Activated CD4-positive, alpha-beta T cell treated with anti-CD3 and anti-CD28 coated beads, Interleukin-2, amount 50 U/mL, for 4 hours (primary cell): ENCODE measurements at places on chromosomes 3 and 15.

DNA sequence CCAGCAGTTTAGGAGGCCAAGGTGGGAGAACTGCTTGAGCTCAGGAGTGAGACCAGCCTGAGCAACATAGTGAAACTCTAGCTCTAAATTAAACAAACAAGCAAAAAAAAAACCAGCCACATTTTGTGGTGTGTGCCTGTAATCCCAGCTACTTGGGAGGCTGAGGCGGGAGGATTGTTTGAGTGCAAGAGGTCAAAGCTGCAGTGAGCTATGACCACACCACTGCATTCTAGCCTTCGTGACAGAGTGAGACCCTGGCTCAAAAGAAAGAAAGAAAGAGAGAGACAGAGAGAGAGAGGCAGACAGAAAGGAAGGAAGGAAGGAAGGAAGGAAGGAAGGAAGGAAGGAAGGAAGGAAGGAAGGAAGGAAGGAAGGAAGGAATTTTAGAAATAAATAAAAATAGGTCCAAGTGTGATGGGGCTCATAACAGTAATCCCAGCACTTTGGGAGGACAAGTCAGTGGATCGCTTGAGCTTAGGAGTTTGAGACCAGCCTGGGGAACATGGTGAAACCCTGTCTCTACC is 38.7 kb upstream of the LRIG1 start:
- no peak for DNase-seq

- no peak for DNase-seq
These were observed 18.2 kb downstream of the DNAJB8 start for GRCh38 chr3:128448491-128448890.

- no peak for DNase-seq
These were observed 136.0 kb upstream of the DAZL start for GRCh38 chr3:16741103-16741758.

DNA sequence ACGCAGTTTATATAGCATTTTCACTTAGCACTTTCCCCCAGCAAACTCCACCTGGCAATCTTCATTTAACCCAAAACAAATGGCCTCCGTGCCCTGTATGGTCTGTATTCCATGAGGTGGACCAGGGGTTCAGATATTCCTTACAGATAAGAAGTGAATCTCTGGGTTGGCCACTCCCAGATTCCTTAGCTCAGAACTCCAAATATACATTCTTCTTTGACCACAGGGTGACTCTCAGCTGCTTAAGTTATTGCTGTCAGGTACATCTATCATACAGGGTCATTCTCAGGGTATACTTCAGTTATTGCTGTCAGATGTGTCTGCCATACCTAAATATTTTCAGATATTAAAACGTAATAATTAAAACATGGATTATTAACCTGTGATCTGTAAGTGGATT is 229.8 kb downstream of the TBL1XR1 start:
- DNase-seq = no peak

DNA sequence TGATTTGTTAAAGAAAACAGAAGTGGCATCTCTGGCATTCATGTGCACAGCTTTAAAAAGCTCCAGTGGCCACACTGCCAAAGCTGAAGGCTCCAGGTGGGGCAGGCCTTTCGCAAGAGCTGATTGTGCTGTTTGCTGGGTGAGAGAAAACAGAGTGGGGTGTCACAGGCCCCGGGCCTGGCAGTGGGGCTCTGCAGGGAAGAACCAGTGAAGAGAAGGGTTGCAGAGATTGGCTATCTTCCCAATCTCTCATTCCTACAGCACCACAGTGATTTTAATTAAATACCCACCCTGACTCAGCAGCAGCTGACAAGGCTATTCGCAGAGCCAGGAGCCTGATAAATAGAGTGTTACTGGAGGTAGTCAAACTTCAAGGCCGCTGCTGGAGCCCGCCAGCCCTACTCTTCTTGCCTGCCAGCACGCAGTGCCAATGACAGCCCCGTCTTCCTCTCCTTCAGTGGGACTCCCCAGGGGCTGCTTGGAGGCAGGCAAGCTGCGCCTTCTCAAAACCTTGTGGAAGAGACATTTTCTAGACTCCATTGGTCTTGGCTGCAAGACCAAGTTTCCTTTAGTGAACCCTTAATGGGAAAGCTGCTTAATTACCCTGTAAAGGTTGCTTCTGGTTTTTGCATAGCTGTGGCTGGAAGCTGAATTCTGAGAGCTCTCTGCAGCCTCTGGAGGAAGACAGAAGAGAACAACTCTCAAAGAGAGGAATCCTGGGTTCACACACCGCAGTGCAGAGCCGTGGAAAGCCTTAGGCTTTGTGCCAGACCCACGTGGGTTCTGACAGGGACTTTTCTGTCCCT is 225.8 kb upstream of the SLCO3A1 start:
- DNase-seq = no peak

GRCh38 chr15:73867956-73868355 is 5.4 kb upstream of the TBC1D21 start:
- no peak for DNase-seq

DNA sequence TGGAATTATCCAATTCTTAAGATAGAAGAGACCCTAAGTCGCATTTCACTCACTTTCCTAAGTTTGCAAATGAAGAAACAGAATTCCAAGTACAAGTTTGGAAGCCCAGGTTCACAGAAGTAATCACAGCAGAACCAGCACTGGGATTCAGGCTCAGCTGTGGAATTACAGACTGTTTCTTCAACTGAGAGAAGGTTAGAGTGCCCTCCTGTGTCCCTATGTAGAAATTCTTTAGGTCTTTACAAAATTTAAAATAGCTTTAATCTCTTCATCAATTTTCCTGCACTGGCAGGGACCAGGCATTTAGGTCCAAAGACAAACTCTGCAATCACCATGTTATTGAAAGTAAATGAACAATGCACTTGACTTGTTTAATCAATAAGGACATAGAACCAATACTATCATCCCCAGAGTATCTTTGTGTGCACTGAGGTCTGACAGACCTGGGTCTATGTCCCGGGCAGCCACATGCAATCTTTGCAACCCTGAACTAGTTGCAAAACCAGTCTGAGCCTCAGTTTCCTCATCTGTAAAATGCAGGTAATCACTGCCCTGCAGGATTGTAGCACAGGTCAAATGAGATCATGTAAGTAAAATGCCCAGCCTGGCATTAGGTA is 96.3 kb upstream of the ZBED2 start:
- DNase-seq = no peak

DNA sequence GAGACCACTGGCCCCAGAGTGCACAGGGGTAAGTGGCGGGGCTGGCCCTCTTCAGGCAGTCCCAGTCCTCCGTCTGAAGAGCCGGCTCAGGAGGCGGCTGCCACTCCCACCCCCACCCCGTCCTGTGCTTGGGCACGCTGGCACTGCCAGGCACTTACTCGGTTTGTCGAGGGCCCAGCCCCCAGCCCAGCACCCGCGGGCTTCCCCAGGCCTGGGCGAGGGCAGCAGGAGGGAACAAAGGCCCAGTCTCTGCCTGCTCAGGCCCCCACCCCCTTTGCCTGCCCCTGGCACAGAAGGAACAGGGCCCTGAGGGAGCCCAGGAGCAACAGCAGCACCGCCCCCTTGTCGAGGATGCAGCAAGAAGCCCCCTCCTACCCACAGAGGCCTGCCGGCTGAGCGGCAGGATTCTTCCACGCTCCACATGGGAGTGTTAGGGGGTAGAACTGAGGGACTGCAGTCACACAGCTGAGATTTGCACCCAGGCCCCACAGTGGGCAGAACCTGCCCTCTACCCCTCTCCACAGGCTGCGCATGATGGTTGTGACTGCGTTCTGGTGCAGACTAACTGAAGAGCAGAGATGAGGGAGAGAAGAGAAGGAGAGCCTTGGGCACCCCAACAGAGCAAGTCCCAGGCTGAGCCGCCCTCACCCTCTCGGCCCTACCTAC is 8.9 kb downstream of the DUSP7 start:
- DNase-seq = no peak

DNA sequence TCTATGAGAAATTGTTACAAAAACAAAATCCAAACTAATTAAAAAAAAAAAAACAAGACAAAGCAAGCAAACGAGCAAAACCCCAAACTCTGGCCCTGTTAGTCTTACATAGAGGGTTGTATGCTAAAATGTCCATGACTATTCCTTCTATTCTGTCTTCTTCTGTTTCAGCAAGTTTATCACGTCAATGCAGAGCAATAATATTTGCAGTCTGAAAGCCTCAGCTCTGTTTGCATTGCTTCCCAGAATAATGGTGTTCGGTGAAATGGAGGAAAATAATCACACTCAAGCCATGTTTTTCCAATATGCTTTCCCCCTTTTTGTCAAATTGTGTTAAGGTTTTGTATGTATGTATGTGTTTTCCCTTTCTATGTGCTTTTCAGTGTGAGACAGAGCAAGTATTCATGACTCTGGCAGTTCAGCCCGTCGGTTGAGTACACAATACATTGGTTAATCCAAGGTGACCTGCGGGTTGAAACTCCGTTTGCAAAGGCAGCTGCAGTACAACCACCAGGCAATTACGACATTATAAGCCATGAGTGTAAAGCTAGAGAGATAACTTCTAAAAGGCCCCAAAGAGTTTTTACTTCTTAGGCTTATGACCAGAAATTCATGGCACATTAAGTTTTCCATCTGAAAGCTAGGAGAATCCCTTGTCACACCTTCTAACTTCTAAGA is 34.9 kb upstream of the MAGI1 start:
- DNase-seq = no peak

DNA sequence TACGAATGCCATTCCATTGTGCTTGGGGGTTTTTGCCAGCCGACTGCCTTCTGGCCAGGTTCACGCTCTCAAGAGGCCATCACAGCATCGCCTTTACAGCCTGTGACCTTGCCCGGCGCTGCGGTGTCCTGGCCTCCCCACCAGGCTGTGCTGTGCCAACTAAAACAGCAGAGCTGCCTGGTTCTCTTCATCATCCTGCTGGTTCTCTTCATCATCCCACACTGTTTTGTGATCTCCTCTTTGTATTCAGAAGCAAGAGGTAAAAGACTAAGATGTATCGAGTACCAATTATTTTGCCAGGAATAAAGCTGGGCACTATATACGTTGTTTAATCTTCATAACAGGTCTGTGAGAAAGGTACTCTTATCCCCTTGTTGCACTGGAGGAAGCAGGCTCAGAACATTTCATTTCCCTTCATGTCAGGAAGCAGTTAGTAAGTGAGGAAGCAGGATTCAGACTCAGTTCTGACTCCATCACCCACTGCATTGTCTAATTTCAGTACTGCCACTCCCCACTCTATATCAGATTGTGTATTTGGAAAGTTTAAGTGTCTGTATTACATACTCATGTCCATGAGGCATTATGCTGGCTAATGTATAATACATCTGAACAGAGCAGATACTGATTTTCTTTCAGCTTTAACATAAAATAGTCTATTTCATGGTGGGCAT is 92.7 kb downstream of the LRRC28 start:
- peak; percentile 54 for DNase-seq

- DNase-seq = no peak
These were observed 66.7 kb upstream of the TNIK start for GRCh38 chr3:171526869-171527268.

DNA sequence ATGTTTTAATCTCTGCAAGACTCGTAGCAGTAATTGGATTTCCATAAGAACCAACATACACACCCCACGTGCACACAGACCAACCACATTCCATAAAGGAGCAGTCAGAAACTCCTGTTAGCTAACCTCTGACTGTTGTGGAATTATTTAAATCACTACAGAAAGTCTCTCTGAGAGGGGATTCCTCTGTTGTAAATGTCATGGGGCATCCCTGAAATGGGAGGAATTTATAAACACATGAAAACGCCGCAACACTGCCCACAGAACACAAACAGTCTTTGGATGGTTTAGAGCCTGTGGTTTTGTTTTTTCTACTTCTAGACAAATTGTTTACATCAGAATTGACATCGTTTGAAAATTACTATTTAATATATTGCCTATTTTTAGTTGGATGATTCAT is 740.1 kb upstream of the GRM7 start:
- DNase-seq = no peak

DNA sequence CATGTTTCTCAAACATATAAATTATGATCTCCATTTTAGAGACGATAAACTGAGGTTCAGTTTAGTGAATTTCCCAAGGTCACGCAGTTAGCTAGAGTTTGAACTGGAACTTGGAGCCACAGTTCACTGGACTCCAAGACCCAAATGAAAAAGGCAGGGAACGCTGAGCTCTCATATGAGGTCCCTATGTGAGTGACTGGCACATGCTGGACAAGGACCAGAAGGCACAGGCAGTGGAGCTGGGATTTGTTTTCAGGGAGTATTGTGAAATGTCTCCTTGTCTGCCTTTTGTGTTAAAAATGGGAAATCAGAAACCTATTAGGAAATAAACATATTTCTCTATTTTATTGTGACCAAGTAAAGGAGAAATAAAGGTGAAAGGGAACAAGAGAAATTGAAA is 63.5 kb downstream of the MESD start:
- no peak for DNase-seq

- no peak for DNase-seq
These were observed 101.9 kb upstream of the RNU6-1 start for GRCh38 chr15:67941648-67942310.

- DNase-seq = no peak
These were observed 40.5 kb downstream of the SST start for GRCh38 chr3:187629711-187630110.
